ENCODE measurements at places on chromosomes 11 and 22.

DNA sequence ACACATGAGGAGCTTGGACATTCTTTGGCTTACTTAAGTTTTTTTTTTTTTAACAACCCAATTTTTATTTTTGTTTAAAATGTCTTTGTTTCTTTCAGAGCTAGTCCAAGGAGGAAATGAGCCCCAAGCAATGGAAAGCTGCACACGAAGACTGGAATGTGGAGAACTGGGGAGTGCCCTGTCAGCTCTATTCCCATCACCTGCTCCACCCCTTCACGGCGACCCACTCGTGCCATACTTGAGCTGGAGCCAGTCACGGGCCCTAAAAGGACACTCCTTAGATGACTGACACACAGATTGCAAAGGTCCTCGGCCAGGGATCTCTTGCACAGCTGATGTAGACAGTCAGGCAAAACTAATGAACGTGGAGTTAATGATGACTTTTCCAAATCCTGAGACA, 10.6 kb upstream of the SLC25A18 start:
- no peak for DNase-seq

- DNase-seq: no peak
These were observed 46.2 kb downstream of the MACROD1 start for GRCh38 chr11:64119700-64120099.

- DNase-seq: no peak
These were observed 105.4 kb upstream of the TIMP3 start for GRCh38 chr22:32696089-32696488.

- no peak for DNase-seq
These were observed 90.6 kb upstream of the SLC22A12 start for GRCh38 chr11:64500176-64501013.

DNA sequence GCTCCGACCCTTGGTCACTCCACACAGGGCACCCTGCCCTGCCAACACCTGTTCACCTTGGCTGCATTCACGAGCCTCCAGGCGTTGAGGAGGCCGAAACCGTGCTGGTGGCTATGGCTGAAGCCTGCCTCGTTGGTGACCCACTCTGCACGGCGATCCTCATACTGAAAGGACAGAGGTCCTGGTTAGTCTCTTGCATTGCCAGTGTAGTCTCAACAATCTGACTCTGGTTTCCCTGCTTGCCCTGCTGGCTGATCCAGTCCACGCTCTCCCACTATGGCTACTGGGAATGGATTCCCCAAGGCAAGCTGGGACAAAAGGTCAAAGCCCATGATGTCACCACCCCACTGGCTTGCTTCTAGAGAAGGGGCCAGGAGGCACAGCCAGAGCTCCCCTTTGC, 12.9 kb downstream of the PCSK7 start:
- no peak for DNase-seq

DNA sequence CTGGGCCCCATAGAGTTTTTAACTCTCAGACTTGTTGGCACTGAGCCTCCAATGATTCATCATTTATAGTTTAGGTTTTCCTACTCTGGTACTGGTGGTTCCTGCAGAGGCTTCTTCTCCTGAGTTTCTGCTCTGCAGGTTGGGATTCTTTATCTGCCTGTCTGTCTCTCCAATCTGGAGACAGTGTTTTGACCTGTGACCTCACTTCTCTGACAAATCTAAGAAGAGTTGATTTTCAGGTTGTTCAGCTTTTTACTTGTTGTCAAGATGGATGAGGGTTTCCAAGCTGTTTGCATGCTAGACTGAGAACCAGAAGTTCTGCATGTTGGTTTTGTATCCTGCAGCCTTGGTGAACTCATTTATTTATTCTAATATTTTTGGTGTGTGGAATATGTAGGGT, 63.9 kb downstream of the JAM3 start:
- no peak for DNase-seq

GRCh38 chr11:108322666-108323065, 99.8 kb downstream of the ATM start:
- no peak for DNase-seq

GRCh38 chr11:79084382-79084781, 356.4 kb downstream of the TENM4 start:
- DNase-seq: no peak

DNA sequence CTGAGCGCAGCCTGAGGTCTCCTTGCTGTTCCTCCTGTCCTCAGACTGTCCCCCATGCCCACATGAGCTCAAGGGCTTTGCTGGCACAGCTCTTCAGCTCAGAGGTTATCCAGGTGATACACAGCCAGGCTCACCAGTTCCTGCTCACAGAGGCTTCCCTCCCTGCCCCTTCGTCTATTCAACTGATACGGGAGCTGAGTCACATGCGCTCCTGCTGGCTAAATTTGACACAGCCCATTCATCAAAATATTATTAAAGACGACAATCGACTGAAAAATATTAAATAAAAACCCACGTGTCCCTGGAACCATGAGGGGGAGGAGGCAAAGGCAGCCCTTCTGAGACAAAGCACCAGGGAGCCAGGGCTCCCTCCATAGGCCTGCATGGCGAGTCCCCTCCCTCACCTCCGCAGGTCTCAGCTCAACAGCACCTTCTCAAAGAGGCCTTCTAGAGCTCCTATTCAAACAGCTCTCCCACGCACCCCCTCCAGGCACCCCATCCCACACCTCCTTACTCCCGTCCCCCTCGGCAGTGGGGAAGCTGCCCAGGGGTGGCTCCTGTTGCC, 40.5 kb downstream of the DUSP8 start:
- DNase-seq: no peak

- no peak for DNase-seq
These were observed 77.5 kb downstream of the BLID start for GRCh38 chr11:122038543-122038942.

DNA sequence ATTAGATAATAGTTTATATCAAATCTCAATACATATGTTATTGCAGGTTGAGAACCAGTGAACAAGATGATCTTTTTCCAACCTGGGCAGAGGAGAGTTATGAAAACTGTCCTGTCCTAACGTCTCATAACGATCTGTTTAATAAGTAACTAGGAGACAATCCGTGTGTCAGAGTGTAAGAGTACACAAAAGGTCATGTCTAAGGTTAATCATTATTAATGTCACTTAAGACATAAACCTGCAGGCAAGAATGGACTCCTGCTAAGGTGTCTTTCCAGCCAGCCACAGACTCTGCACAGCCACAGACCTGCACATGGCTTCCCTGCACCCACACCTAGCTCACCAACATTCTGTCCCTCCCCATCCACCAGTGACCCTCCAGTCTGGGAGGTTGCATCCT, 10.1 kb downstream of the SLC5A4 start:
- DNase-seq: no peak

GRCh38 chr11:11958403-11959231, 49.8 kb downstream of the DKK3 start:
- peak; percentile 53 for DNase-seq
